ENCODE measurements at places on chromosomes 5 and 9. TPM values are rescaled to one million over a fixed set of nuclear protein-coding genes. Genes with fewer than 3 reads are reported as not detected.

GRCh38 chr5:52690236-52690768 lies 97.4 kb upstream of the ITGA1 start:
- DNase-seq = no peak

DNA sequence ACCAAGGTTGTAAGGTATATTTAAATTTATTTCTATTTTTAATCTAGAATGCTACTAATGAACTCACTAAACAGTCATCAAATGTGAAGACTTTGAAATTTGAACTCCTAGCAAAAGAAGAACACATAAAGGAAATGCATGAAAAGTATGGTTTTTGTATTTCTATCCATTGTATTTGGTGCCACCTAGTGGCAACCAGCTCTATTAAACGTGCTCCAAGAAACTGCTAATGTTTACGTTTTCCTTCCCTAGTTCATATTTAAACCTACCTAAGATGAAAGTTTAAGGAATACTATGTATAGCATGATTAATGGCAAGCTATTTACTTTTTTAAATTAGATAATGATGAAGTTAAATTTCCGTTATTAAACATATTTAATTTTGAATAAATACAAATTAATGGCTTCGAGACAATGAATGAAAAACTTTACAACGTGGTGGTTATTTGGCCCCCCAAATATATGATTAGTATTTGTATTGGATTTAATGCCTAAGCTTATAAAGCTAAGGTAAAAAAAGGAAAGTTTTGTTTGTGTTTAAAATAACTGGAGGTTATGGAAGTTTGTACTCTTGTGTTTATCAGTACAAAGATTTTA lies 115.9 kb upstream of the SH3GL2 start:
- DNase-seq = no peak

HMMR gene
- not detected for total RNA-seq

DNA sequence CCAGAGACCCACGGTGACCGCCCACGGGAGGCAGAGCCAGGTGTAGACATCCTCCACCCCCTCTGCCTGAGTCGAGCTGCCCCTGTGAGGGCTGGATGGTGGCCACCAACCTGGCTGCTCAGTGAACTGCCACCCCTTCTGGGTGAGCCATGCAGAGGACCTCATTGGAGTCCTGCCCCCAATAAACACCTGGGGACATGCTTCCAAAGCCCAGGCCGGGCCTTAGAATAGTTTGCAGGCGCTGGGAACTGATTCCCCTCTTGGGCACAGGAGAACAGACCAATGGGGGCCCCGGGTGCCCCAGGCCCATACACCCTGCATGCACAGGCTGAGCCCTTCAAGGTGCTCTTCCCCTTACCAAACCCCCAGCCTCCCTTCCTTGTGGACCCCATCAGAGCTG lies 38.1 kb upstream of the GFPT2 start:
- no peak for DNase-seq

DNA sequence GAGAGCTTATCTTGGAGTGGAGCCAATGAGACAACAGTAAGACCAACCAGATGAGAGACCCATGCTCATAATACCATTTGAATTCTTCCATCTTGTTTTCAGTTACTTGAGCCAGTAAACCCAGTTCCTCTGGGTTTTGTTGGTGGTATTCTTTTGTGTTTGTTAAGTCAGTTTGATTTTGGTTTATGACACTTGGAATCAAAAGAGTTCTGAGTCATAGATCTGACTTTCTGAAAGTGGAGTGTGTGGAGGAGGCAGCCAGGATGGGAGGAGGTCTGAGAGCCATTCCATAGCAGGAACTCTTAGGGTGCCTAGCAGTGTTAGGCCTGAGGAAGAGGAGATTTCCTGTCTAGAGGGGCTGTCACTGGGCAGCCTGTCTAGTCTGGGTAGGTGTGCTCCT lies 24.6 kb upstream of the PANK3 start:
- no peak for DNase-seq

DNA sequence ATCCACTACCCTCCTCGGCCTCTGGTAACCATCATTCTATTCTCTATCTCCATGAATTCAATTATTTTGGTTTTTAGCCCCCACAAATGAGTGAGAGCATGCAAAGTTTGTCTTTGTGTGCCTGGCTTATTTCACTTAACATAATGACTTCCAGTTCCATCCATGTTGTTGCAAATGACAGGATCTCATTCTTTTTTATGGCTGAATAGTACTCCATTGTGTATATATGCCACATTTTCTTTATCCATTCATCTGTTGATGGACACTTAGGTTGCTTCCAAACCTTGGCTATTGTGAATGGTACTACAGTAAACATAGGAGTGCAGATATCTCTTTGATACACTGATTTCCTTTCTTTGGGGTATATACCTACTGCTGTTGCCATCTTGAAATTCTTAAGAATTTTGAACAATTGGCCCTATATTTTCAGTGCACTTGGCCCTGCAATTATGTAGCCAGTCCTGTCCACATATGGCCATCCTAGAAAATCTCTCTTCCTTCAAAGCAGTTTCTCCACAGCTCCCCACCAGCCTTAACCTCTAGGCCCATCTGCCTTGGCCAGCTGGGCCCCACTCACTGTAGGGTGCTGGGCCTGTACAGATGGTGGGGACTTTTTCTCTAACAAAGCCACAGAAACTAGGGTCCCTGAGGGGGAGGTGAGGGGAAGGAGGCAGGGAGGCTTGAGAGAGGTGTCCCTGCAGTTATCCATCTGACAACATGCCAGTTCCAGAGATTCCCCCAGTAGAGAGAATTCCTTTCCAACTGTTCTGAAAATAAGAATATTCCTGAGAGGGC lies 81.9 kb upstream of the LHFPL2 start:
- no peak for DNase-seq

GRCh38 chr5:158686214-158686613 lies 413.5 kb downstream of the EBF1 start:
- no peak for DNase-seq

DNA sequence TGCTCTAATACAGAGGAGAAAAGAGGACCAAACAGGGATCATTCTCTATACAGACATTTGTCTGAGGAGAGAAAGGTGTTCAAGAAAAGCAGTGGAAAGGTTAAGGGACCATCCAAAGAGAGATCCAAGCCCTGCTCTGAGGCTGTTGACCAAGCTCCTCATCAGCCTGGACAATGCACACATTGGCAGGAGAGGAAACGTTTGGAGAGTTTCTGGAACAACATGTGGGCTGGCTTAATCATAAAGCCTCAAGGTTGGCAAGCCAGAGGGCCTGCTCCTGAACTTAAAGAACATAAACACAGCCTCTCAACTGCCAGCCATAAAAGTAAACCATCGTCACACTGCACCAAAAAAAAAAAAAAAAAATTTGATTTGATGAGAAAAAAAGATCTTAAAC lies 184.4 kb upstream of the SLC12A2 start:
- DNase-seq = no peak

PCDHA7 gene
- total RNA-seq = 0.55 TPM

Data from sigmoid colon (tissue), 7 donors.